ENCODE measurements at places on chromosomes 7 and 10.

- no peak for DNase-seq
Observed at GRCh38 chr10:19947656-19948055, 131.4 kb downstream of the PLXDC2 start.

DNA sequence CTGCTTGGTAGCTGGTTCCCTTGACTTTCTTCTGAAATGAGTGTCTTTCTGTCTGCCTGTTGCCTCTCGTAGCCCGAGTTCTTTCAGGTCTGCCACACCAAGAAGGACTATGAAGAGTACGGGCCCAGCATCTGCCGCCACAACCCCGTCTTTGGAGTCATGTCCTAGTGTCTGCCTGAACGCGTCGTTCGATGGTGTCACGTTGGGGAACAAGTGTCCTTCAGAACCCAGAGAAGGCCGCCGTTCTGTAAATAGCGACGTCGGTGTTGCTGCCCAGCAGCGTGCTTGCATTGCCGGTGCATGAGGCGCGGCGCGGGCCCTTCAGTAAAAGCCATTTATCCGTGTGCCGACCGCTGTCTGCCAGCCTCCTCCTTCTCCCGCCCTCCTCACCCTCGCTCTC lies 94.8 kb downstream of the ACTR3B start:
- DNase-seq, result no peak

GRCh38 chr10:10591715-10592341 lies 425.8 kb upstream of the CELF2 start:
- DNase-seq, result no peak

- DNase-seq, result peak; percentile 34
Observed at GRCh38 chr7:77727936-77728701, 31.9 kb downstream of the RSBN1L start.

- DNase-seq, result no peak
Observed at GRCh38 chr10:103282961-103283360, 6.0 kb downstream of the INA start.

- DNase-seq, result no peak
Observed at GRCh38 chr10:7333961-7334641, 76.7 kb downstream of the SFMBT2 start.

Data from hindlimb muscle (tissue), 1 donor.